ENCODE measurements at places on chromosomes 3 and 15.

GRCh38 chr3:160929595-160929994 lies 173.6 kb downstream of the PPM1L start:
- DNase-seq, result no peak

GRCh38 chr15:89352476-89352875 lies 17.9 kb upstream of the POLG start:
- no peak for DNase-seq

DNA sequence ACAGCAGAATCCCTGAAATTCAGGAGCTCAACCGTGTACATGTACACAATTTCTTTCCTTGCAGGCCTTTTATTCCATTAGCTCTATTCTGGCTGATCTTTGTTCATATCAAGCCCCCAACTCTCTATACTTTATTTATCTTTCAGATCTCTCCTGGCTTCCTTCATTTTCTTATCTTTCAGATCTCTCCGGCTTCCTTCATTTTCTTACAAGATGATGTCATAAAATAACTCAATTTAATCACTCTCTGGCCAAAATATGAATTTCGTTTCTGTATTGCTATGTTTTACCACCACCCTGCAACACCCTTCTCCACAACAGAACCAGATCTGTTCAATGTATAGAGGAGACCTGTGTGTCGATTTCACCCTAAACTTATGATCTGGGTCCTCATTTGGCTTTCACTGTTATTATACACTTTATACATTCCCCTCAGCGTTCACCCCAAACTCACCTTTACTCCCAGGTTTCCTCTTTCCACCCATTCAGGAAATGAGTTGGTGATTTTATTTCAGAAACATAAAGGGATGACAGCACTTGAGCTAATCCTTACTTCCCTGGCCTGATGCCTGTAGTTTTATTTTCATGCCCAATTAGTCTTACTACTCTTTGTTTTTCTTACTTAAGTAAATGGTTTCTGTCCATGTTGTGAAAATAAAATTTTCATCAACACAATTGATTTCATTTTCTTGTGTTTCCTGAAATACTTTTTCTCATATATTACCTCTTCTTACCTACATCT lies 195.5 kb downstream of the BCHE start:
- no peak for DNase-seq

DNA sequence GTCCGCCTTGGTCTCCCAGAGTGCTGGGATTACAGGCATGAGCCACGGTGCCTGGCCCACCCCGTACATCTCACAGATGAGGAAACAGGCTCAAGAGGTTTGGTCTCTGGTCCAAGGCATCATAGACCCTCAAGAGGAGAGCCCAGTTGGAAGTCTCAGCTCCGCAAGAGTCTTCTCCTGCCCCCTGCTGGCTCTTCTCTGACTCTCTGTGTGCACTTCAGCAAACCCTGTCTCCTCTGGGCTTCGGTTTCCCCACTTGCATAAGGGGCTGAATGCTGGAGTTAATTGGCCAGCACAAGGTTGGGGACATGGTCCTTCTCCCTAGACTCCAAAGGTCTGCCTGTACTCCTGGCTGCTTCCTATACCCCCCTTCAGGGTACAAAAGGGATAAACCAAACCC lies 3.9 kb downstream of the MST1R start:
- no peak for DNase-seq

- DNase-seq, result no peak
Observed at GRCh38 chr3:106067711-106068110, 198.9 kb upstream of the CBLB start.

DNA sequence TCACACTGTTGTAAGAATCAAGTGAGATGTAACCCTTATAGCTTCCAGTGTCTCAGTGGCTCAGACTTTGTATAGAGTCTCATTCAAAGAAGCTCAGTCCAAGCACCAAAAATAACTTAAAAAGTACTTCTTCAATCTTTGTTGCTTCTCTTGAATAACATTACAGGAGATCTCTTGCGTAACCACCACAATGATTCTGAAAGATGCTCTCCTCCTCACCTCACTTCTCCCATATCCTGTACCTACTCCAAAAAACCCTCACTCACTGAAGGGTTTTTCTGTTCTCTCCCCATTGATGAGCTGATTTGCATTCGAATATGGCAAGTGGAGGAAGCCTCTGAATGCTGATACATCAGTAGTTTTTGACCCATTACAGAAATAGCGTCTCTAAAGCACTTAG lies 39.4 kb upstream of the MRPS22 start:
- DNase-seq, result no peak

- DNase-seq, result no peak
Observed at GRCh38 chr3:33269385-33269784, 7.9 kb upstream of the FBXL2 start.
